ENCODE measurements at places on chromosomes 6 and 20.

- no peak for DNase-seq
These were observed 97.2 kb downstream of the JAG1 start for GRCh38 chr20:10576411-10577090.

DNA sequence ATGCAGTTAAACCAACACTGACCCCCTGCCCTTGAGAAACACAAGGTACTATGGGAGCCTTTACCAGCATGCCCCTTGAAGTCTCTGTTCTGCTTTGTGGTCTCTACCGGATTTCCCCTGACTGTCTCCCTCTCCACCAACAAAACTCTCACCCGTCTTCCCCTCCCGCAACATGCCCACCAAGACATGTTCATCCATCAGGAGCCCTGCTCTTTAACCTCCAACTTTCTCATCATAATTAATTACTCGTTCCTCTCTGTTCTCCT lies 1.1 kb downstream of the ZNF165 start:
- DNase-seq = no peak

DNA sequence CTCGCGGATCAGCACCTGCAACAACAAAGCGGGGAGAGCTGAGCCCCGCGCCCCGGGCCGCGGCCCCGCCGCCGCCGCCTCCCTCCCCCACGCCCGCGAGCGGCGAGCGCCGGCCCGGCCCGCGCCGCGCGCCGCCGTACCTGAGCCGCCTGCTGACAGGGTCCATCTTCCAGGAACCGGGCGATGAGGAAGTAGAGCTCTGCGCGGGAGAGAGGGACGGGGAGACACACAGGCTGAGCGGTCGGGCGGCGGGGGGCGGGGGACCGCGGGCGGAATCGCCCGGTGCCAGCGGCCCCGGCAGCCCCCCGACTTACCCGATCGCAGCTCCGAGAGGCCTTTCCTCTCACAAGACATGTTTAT lies 359 bp downstream of the PHIP start:
- DNase-seq = no peak

DNA sequence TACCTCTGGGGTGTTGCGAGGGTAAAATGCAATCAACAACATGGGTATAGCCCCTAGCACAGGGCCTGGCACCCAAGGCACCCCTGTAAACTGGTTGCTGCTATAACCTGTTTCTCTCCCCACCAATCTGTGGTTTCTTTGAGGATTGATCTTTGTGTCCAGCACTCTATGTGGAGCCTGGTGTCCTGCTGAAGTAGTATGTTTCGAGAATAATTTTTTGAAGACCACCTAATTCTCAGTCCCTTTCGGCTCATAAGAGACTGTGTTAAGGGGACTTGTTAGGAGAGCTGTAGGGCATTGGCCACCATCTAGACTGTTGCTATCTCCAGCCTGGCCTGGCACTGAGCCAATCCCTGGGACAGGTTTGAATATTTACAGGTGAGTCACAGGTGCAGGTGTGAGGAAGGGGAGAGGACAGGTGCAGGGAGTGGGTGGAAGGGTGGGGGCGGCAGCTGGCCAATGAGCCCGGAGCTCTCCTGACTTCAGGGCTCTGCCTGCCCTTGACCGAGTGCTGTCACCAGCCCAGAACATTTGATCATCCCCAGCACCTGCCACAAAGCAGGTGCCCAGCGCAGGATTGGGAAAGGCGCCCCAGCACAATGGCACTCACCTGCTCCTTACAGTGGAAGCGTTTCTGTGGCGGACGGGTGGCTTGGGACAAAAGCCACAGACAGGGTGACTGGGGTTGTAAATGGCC lies 8.1 kb upstream of the C20orf144 start:
- no peak for DNase-seq

DNA sequence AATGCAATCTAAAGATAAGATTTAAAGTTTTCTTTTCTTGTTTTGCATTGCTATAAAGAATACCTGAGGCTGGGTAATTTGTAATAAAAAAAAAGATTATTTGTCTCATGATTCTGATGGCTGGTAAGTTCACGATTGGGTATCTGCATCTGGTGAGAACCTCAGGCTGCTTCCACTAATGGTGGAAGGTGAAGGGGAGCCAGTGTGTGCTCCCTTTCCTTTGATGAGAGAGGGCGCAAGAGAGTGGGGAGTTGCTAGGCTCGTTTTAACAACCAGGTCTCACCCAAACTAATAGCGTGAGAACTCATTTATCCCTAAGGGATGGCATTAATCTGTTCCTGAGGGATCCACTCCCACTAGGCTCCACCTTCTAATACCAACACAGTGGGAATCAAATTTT lies 353.2 kb downstream of the BTBD3 start:
- no peak for DNase-seq

- DNase-seq = no peak
These were observed 75.6 kb downstream of the VEGFA start for GRCh38 chr6:43845646-43846045.

DNA sequence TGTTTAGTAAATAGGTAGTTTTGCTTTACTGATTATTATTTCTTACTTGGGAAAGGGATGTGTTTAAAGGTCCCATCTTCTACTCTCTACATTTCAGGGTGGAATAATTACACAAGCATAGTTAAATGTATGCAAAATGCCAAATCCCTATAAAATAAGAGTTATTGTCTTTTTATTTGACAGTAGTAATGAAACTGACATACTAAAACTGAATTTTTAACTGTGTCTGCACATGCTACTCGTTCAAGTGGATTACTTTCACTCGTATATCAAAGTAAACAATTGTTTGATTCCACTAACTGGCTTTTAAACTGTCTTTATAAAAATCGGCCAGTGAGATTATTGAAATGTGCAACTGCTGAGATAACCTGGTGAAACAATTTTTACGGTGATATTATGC lies 602.9 kb upstream of the ADGRB3 start:
- DNase-seq = no peak

- DNase-seq = no peak
These were observed 54.9 kb upstream of the NT5E start for GRCh38 chr6:85394853-85395538.

DNA sequence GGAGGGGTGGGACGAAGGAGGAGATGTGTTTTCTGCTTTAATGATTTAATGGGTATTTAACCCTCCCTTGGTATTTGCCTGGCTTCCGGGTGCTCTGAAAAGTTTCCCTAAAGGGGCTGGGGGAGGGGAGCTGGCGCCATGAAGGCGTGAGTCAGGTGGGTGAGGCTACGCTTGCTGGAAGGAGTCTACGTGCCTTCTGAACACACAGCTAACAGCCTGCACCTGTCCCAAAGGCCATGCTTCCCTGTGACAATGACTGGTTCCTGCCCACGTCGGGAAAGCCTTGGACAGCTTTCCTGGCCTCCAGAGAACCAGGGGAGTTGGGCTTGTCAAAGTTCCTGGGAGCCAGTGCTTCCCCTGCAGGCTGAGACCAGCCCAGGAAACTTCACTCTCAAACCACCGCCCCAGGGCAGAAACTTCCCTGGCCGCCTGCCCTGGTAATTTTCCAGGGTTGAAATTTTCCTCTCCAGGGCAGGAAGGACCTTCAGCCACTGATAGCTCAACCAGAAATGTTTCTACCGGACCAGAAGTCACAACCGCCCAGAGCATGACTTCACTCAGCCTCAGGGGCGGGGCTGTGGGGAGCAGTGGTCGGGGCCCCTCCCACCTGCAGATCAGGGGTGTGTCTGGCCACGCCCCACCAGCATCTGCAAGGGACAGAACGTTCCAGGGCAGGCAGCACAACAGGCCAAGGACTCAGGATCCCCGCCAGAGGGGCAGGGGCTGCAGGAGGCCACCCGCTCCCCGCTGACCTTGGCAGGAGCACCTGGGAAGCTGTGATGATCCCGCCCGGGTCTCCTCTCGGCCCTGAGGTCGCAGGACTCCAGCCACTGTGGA lies 18.6 kb upstream of the SLCO4A1 start:
- DNase-seq = peak; percentile 31

DNA sequence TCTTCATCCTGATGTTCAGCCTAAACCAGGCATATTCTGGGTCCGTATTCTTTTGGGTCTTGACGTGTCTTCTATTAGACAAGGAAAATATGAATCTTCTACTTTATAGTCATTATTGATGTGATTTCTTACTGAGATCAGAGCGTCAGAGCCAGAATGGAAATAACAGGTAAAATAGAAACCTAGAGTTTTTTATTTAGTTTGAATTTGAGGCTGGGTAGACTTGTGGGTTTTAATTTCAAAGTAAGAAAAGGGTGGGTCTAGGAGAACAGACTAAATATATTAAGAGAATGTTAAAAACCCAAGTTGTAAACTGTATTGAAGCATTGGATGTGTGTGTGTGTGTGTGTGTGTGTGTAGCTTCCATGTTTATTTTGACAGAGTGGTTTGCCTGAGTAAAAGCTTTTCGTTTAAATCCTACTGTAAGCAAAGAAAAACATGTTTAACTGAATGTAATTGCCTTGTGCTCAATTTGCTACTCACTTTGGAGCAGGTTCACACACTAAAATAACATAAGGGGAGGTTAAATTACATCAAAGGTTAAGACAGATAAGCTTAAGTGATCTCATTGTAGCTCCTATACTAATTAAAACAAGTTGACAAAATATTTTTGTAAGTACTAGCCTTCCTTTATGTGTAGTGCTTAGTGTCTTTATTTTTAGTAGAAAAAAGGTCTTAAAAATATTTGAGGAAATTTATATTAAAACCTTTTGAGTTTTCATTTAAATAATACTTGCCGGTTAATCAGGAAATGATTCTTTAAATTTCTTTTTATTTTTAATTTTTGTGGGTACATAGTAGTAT lies 17.4 kb downstream of the HECA start:
- DNase-seq = no peak

DNA sequence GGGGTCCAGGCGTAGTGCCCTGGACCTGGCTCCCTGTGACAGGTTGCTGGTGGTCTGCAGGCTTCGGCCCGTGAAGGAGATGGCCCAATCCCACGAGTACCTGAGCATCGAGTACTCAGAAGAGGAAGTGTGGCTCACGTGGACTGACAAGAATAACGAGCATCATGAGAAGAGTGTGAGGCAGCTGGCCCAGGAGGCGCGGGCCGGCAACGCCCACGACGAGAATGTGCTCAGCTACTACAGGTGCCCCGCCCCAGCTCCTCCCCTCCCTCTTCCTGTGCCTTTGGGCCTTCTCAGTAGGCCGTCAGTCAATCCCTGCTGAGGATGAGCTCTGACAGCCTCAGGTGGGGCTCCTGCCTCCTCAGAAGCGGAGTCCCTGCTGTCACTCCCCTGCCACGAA lies 42.6 kb downstream of the UQCC2 start:
- DNase-seq = no peak

DNA sequence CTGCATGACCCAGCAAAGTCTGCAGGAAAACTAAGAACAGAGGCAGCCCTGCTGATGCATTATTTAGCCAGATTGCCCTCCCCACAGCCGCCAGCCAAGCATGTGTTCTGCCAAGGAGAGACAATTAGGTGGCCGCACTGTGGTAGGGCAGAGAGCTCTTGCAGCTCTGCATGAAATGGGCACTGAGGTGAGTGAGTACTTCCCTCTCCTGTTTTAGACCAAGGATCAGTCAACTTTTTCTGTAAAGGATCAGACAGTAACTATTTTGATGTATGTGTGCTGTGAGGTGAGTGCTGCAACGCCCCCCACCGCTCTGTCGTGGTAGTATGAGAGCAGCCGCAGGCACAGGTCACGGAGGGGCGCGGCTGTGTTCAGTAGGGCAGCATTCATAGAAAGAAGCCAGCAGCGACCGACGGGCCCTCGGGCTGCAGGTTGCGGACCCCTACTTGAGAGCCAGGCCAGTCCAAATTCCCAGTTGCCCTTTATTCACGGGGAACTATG lies 23.8 kb upstream of the FAM50B start:
- DNase-seq = no peak

- no peak for DNase-seq
These were observed 2.2 kb downstream of the PRRC2A start for GRCh38 chr6:31622684-31623091.

DNA sequence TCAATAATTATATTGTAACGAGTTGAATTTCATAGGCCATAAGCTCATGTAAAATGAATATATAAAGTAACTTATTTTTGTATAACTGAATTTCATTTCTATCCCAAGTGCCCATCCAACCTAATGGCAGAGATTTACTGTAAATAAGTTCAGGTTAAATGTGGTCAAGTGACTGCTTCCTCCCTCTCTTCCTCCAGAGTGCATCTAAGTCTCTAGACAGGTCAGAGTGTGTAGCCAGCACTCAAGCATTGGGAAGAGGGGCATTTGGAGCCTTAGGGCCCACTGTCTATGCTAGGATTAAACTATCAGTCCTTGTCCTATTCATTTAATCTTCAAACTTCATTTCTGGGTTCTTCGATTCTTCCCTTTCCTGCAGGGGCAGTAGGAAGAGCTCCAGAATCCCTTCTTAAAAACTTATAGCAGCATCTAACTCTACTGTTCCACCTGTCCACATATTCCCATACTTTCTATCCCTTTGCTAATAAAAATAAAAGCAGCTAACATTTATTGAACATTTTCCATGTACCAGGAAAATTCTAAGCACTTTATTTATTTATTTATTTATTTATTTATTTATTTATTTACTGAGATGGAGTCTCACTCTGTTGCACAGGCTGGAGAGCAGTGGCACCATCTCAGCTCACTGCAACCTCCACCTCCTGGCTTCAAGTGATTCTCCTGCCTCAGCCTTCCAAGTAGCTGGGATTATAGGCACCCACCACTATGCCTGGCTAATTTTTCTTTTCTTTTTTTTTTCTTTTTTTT lies 36.1 kb upstream of the TOP1 start:
- no peak for DNase-seq

GRCh38 chr6:3568396-3569082 lies 111.7 kb upstream of the SLC22A23 start:
- DNase-seq = no peak

GRCh38 chr6:7879980-7880717 lies 30.4 kb downstream of the TXNDC5 start:
- DNase-seq = no peak

DNA sequence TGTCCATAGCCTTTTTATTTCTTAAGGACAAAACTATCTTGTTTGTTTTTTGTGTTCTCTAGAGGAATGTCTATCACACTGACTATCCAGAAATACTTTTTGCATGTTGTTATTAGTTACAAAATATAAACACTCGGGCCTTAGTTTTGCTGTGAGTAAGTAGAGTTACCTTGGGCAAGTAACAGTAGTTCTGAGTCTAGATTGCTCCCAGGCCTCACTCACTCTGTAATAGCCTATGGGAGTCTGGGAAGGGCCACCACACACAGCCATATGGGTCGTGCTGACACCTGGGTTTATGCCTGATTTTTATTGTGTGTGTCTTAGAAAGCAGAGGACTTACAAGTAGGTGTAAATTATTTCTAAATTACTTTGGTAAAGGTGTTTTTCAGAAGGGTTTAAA lies 185.8 kb downstream of the TMEM242 start:
- no peak for DNase-seq

DNA sequence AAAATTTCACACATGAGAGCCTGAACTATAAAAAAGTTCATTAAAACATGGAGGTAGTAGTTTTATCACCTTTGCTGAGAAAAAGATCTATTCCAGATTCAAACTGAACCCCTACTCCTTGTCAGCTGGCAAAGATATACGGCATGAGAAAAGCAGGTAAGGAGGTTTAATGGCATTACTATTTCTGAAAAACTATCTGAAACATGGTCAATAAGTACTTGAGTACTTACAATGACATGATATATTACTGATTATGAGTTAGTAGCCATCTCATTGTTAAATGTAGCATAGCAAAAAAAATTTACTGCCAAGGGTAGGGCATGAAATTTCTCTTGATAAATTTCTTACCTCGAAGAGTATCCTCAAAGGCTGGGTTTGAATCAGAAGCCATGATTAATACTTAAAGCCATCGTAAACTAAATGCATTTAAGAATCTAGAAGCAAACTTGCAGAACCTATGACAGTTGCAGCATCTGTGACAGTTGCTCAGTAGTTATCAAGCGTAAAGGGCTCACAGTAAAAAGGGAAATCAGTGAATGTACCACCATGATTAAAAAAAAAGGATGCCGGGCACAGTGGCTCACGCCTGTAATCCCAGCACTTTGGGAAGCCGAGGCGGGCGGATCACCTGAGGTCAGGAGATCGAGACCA lies 8.7 kb downstream of the SLC17A5 start:
- no peak for DNase-seq
